NCI-H2081 (cell line): ENCODE measurements at places on chromosomes 2 and 18.

DNA sequence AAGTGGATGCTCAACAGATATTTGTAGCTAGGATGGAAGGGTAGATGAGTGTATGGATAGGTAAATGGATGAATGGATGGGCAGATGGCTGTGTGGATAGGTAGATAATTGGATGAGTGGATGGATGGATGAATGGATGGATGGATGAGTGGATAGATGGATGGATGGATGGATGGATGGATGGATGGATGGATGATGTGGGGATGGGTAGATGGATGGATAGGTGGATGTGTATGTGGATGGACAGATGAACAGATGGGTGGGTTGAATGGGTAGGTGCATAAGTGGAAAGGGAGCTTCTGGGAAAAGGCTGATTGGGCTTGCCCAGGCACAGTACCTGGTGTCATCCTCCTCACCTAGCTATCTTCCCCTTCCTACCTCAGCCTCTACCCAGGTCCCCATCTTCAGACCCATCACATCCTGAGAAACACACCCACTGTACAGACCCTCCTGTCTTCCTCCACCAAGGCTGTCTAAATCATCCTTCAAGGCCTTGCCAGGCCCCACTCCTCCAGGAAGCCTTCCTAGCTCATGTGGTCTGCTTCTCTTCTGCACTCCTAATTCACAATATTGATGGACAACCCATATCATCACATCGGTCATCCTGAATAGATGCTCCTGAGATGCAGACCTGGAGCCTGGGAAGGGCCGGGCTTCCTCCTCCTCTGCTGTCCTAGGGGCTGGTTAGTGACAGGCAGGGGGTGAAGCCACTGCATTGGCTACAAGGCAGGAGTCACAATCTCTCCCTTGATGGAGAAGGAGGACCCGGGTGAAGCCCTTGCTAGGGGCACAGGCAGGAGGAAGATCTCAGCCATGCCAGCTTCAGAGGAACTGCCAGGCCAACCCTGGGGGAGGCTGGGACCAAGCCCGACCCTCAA lies 49.4 kb downstream of the SMAD7 start:
- no peak for DNase-seq

DNA sequence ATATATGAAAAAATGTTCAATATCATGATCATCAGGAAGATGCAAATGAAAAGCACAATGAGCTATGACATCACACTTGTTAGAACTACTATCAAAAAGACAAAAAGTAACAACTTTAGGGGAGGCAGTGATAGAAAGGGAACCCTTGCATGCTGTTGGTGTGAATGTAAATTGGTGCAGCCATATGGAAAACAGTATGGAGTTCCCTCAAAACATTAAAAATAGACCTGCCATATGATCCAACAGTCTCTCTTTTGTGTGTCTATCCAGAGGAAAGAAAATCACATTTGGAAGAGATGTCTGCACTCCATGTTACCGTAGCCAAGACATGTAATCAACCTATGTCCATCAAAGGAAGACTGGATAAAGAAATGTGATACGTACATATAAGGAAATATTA lies 92.3 kb upstream of the ALKAL2 start:
- no peak for DNase-seq

GRCh38 chr2:180778291-180778690 lies 202.1 kb upstream of the UBE2E3 start:
- no peak for DNase-seq

- DNase-seq = no peak
These were observed 23.4 kb upstream of the PAX3 start for GRCh38 chr2:222322236-222322635.

GRCh38 chr2:26820932-26821331 lies 27.0 kb upstream of the DPYSL5 start:
- no peak for DNase-seq

- no peak for DNase-seq
These were observed 44.1 kb upstream of the EPAS1 start for GRCh38 chr2:46252891-46253659.

GRCh38 chr2:53752385-53752784 lies 15.2 kb upstream of the CHAC2 start:
- DNase-seq = no peak

DNA sequence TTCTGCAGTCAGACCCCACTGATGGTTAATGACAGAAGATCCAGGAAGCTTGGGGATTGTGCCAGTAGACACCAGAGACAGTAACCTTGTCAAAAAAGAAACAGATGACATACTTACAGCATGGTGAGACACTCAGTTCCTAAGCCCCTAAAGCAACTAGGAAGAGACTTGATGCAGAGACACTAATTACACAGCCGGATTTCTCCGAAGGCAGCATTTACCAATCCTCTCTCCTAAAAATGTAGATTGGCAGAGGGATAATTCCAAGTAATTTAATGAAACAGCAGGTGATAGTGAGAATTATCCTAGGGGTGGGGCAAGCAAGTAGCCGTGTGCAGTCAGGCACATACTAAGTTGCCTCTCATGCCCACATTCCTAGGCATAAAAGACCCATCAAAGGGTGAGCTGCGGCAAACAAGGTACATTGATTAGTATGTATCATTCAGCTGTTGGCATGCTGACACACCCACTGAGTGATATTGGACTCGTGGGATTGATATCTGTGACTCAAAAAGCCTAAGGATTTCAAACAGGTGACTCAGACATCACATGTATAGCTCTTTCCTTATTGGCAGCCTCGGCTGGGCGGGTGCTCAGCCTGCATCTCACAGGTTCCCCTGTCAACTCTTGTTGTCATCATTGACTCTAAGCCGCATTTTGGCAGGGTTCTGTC lies 296.7 kb upstream of the ATP5MC3 start:
- no peak for DNase-seq

- DNase-seq = peak; percentile 82
These were observed 383.3 kb downstream of the MTX2 start for GRCh38 chr2:176652300-176653182.

DNA sequence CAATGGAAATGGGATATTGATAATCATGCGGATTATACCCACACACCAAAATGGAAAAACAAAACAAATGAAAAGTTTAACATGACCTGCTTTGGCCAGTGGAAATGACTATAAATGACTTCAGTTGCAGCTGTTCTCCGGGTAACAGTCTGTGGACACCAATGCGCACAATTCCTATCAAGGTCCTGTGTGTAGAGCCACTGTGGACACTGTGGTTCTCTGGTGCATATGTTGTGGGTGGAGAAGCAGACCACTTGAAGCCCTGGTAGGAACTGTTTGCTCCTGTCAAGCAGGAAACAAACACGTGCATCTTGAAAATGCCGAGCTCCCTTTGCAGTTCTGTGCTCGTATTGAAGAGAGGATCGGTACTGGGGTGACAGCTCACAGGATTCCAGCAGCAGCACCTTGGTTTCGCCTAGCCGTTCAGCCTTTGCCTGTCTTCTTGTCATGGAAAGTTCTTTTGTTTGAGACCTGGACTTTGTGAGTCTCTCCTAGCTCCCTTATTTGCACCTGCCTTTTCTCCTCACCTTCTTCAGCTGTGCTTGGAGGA lies 32.9 kb downstream of the NCK2 start:
- DNase-seq = no peak

GRCh38 chr2:196066291-196067087 lies 2.1 kb downstream of the DNAH7 start:
- DNase-seq = peak; percentile 47

- DNase-seq = no peak
These were observed 15.9 kb upstream of the CD28 start for GRCh38 chr2:203690441-203691047.

DNA sequence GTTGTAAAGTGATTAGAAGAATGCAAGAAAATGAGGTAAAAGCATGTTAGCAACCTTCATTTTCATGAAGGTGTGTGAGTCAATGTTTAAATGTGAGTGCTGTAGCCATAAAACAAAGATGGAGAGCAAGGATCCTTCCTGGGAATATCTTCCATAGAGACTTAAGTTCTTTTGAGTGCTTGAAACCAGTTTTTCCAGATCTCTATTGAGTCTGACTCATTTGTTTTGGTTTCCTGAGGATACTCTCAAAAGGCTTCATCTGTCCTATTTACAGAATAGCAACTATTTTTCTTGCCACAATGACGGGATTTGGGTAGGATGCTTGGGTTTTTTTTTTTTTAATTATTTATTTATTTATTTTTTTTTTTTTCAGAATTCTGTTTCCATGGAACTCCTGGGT lies 45.9 kb upstream of the ASB1 start:
- no peak for DNase-seq

GRCh38 chr18:67363694-67364093 lies 152.8 kb downstream of the DSEL start:
- no peak for DNase-seq

- no peak for DNase-seq
These were observed 36.7 kb upstream of the ST8SIA5 start for GRCh38 chr18:46793565-46793964.

- no peak for DNase-seq
These were observed 55.9 kb downstream of the FEZ2 start for GRCh38 chr2:36541891-36542595.

DNA sequence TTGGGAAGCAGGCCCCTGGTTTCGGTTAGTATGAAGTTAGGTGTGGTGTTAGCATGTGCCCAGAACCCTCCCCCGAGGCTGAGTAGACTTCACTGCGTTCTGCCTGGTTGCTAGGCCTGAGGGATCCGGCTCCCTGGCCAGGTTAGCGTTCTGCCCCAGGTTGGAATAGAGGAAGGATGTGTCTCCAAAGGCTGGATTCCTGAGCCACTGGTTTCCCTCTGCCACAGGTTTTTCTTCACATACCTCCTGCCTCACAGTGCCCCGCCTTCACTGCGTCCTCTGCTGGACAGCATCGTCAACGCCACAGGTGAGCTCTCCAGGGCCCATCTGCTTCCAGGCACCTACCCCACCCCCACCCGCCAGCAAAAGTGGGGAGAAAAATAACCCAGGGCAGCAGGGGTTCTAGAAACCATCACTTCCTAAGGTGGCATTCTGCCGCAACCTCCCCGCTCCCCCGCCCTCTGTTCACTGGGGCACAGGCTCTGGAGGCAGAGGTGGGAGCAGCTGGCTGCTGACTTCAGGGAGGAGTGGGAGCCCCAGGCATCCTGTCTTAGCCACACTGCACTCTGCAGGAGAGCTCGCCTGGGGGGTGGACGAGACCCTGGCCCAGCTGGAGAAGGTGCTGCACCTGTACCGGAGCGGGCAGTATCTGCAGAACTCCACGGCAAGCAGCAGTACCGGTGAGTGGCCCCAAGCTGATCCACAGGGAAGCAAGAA lies 7.1 kb downstream of the PKDCC start:
- DNase-seq = no peak

DNA sequence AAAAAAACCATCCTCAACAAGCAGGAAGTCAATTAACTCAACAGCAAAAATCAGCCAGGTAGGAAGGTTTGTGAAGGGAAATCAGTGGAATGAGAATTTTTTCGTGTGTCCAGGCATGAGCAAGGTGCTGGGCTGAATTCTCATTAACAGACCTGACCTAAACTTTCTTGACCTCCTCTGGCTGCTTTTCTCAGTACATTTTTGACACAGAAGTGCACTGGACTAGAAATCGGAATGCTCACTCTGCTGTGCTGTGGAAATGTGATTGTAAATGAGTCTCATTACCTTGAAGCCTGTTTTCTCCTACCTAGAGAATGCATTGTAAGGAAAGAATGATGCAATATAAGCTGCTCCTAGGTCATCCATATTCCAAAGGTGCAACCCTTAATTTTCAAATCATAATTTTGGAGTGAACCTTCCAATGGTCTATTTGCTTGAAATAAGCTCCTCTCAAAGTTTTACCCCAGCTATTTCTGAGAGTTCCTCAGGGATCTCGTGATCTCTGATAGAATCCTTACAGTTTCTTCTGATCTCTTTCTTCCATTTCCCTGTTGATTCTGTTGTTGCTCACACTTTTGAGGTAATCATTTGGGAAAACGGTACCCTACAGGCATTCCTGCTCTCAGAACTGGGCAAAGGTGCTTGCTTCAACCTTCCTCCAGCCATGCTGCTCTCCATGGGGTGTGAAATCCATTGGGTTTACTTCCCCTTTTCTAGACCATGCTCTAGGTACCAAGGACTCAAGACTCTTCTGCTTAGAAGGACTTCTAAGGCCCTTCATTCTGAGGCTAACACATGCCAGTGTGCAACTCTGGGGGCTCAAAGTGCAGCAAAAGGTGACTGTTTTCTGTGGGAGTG lies 104.9 kb upstream of the ITPRID2 start:
- no peak for DNase-seq

DNA sequence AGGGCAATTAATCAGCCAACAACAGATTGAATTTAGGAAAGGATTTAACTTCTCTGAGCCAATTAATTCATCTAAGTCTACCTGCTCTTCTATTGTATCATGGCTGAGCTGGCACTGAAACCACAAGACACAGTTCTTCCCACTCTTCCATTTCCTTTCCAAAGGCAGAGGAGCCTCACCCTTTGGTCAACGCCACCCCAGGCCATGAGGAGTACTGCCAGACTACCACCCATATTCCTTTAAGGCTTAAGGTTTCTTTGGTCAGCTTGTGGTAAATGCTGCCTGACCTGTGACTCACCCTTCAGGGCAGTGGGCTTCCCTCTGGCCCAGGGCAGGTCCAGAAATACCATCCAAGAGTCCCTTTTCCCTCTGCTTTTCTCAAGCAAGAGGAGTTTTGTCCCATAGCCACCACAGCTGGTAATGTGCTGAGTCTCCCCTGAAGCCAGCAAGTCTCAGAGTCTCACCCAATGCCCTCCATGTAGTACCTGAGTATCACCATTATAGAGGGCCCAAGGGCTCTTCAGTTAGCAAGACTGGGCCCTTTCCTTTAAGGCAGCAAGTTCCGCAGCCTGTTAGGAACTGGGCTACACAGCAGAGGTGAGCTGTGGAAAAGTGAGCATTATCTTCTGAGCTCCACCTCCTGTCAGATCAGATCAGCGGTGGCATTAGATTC lies 900.5 kb upstream of the CRIM1 start:
- DNase-seq = no peak

DNA sequence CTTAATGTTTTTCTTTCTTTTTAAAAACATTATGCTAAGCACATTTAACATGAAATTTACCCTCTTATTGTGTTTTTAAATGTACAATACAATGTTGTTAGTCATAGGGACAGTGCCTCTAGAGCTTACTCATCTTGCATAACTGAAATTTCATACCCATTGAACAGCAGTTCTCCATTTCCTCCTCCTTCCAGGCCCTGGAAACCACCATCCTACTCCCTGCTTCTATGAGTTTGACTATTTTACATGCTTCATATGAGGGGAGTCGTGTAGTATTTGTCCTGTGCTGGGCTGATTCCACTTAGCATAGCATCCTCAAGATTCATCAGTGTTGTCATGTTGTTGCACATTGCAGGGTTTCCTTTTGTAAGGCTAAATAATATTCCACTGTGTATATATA lies 92.6 kb downstream of the SPATS2L start:
- DNase-seq = no peak

DNA sequence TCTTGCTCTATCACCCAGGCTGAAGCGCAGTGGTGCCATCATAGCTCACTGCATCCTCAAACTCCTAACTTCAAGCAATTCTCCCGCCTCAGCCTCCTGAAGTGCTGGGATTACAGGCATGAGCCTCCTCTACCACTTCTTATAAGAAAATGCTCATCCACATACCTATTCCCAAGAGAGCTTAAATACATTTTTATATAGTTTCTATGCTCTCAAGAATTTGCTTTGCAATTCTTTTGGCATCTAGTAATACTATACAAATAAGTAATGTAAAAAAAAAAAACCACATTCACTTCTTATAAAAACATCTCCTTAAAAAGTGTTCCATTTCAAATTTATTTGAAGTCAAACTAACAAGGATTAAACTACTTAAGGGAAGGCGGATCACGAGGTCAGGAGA lies 197.3 kb downstream of the DNAH7 start:
- no peak for DNase-seq

GRCh38 chr2:176096243-176096985 lies 3.2 kb upstream of the HOXD12 start:
- no peak for DNase-seq

- DNase-seq = peak; percentile 11
These were observed 167.4 kb downstream of the THSD7B start for GRCh38 chr2:136932700-136933099.

GRCh38 chr2:54510916-54511315 lies 54.8 kb downstream of the SPTBN1 start:
- DNase-seq = no peak
